Stimulated activated CD4-positive, alpha-beta T cell treated with anti-CD3 and anti-CD28 coated beads, Interleukin-4, amount 100 ng/mL, for 24 hours (primary cell): ENCODE measurements at places on chromosomes 4 and X.

DNA sequence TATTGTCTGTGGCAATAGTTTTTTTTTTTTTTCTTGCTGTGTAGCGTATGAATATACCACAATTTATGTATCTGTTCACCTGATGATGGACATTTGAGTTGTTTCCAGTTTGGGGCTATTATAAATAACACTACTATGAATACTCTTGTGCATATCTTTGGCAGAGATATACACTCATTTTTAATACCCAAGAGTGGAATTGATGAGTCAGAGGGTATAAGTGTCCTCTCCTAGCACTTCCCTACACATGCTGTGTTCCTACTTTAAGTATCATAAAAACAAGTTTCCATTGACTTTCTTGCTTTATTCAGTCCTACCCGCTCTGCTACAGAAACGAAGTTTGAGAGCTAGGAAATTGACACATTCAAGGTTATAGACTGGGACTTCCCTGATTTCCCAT, 39.8 kb downstream of the XIAP start:
- no peak for DNase-seq

DNA sequence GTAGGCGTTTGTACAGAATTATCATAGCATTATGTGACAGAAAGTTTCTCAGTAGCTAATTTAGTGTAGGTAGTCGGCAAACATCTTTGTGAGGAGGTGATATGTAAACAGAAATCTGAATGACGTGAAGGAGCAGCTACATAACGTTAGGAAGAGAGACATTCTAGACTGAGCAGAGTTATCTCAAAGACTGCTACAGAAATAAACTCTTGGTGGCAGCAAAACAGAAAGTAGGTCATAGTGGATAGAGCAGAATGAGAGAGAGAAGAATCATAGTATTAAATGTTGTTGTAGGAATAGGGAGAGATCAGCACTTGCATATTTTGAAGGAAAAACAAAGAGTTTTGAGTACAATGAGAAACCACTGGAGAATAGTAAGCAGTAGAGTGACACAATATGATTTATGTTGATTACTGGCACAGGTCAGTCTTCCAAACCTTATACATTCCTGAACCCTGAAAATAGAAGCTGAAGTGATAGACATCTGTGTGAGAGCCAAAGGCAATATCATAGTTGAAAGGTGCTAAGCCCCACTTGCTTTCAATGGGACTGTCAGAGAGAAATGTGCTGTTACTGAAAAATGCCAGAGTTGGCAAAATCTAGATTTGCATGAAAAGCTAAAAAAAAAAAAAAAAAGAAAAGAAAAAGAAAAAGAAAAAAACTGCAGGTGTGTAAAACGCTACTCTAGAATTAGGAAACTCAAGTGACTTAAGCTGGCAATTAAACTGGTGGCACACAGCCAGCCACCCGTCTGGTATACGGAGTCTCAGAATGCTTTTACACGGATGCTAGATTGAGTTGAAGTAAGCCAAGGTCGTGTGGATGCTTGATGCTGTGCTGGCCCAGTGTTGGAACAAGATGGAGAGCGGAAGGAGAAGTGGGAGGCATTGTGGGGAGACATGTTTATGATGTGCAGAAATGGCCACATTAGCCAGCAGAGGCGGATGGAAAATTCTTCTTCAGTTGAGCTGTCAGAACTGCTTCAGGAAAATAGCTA, 750.2 kb upstream of the HS3ST1 start:
- no peak for DNase-seq

GRCh38 chr4:150680651-150681050, 98.7 kb downstream of the MAB21L2 start:
- no peak for DNase-seq

DNA sequence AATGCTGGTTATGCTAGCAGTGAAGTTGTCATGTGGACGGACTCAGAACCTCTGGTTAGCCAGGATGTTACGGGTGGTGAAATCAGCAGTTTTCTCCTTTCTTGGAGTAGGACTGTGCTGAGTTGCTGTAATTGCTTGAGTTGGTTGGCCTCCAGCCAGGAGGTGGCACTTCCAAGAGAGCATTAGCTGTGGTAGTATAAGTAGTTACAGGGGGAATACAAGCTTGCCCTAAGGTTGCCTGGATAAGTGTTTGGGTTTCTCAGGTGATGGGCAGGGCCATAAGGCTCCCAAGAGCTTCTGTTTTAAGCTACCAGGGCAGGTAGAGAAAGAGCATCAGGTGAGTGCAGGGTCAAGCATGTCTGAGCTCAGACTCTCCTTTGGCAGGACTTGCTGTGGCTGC, 103.0 kb downstream of the ZNF518B start:
- DNase-seq: no peak

- no peak for DNase-seq
These were observed 95.4 kb upstream of the BANK1 start for GRCh38 chr4:101695176-101695575.

- DNase-seq: no peak
These were observed 2.1 kb upstream of the ETDC start for GRCh38 chrX:135307171-135307570.

DNA sequence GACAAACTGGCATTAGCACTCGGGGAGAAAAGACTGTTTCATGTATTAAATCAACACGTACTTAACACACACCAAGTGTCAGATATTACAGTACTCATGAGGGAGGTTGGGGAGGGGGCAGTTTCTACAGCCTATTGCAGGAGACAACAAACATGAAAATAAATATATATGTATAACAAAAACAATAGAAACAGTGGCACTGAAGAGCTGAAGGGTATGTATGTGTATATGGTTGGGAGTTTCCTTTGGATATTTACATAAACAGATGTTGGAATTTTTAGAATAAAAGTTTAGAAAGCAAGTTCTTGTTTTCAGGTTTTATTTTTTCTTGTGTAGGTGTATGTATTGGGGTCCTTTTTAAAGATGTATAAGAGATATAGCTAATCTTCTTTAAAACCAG, 133.5 kb downstream of the ELOVL6 start:
- DNase-seq: no peak

GRCh38 chr4:116480546-116480945, 604.8 kb downstream of the TRAM1L1 start:
- DNase-seq: no peak

DNA sequence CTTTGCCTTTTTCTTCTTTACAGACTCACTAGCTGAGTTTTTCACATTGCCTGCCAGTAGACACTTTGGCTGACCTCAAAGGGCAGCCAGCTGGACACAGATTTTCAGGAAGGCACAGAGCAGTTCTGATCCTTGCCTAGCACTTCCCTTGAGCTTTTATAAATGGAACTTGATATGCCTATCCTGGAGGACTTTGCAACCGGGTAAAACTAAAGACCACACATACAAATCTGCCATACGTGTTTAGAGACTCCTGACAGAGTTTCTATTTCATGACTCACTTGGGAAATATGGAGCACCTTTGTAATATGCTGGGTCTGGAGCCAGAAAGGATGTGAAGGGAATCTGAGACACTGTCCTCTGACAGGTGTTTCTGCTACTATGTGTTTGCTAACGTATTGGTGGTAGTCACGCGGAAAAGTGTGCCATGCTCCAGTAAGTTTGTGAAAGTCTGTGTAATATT, 56.7 kb upstream of the RASSF6 start:
- DNase-seq: no peak

DNA sequence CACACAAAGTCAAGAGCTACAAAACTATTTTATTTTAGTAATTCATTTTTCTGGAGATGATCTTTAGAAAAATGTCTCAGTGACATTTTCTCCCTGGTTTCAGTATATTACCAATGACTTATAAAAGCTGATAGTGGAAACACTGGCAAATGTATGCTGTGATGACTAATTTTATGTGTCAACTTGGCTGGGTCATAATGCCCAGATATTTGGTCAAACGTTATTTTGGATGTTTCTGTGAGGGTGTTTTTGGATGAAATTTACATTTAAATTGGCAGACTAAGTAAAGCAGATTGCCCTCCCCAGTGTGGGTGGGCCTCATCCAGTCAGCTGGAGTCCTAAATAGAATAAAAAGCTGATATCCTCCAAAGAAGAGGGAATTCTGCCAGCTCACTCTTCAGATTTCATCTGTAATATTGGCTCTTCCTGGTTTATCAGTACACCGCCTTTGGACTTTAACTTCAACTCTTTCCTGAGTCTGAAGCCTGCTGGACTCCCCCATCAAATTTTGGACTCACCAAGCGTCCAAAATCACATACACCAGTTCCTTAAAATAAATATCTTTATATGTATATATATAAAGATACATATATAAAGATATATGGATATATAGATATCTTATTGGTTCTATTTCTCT, 31.2 kb upstream of the RAB40A start:
- no peak for DNase-seq

GRCh38 chr4:107351196-107351595, 315.1 kb upstream of the DKK2 start:
- no peak for DNase-seq

DNA sequence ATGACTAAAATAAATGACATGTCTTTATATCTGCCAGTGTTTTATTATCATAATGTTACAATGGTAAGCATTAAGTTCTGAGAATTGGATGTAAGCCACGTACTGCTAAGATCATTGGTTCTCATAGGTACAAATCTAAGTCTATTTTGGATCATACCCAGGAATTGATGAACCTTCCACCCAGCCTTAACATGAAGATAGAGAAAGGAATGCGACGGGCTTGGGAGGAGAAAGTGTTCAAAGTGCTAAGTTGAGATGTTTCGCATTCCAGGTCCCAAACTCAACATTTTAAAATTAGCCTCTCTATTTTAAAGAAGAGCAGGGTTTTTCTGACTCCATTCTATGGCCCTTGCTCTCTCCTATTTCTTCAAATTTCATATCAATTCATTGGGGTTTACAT, 54.9 kb upstream of the FRAS1 start:
- no peak for DNase-seq

- DNase-seq: no peak
These were observed 38.8 kb downstream of the DCLK2 start for GRCh38 chr4:150117094-150117493.

DNA sequence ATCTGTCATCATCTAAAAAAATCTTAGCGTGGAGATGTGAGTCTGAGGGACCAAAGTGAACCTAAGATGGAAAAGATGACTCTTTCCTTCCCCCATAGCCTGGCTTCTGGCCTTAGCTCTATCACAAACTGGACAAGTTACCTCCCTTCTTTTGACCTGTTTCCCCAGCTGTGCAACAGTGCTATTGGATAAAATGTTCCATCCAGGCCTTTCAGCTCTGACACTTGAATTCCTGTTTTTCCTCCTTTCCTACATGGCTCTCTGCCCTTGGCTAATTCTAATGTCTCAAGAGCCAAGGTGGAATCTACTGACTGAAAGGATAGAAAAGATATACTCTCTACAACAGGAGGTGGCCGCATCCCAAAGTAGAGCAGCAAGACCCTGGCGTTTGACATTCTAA, 84.5 kb upstream of the ARHGEF9 start:
- DNase-seq: no peak

GRCh38 chrX:153209347-153209746, 30.3 kb downstream of the MAGEA1 start:
- DNase-seq: no peak

DNA sequence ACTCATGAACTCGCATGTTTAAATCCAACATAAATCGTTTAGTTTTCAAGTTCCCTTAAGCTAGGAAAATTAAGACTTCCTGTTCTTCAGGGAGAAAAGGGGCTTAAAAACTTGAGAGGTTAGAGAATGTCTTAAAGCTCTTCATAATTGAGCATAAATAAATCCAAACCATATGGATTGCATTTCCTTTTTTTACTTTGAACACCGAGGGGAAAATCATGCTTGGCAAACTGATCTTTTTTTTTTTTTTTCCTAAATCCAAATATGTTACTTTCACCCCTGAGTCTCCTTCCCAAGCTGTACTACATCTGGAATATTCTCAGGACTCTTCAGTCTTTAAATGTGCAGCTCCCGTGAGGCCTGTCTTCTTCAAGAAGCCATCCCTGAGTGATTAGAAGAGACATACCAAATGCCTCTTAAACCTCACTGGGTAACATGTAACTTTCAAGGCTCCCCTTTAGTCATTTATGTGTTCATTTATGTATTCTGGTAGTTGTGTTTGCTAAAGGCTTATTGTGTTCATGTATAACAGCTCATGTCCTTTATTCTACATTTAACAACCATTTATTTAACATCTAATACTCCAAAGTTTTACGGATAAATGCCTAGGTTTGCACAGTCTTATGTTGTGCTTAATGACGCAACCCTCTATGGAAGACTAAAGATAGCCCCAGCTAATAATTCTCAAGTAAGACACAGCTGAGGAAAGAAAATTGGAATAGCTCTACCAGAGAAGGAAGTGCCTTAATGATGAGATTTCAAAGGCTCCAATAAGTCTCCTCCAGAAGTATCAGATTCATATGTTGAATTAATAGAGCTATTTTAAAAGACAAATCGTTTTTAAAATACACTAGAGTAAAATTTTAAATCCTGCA, 107.0 kb downstream of the AGTR2 start:
- DNase-seq: no peak

- DNase-seq: no peak
These were observed 2.4 kb upstream of the C4orf50 start for GRCh38 chr4:6020613-6021012.

GRCh38 chr4:158193171-158193749, 17.0 kb upstream of the TMEM144 start:
- no peak for DNase-seq
